Right lung (tissue), 10 donors: ENCODE measurements at places on chromosomes 2 and 18. TPM values are rescaled to one million over a fixed set of nuclear protein-coding genes. Genes with fewer than 3 reads are reported as not detected.

DNA sequence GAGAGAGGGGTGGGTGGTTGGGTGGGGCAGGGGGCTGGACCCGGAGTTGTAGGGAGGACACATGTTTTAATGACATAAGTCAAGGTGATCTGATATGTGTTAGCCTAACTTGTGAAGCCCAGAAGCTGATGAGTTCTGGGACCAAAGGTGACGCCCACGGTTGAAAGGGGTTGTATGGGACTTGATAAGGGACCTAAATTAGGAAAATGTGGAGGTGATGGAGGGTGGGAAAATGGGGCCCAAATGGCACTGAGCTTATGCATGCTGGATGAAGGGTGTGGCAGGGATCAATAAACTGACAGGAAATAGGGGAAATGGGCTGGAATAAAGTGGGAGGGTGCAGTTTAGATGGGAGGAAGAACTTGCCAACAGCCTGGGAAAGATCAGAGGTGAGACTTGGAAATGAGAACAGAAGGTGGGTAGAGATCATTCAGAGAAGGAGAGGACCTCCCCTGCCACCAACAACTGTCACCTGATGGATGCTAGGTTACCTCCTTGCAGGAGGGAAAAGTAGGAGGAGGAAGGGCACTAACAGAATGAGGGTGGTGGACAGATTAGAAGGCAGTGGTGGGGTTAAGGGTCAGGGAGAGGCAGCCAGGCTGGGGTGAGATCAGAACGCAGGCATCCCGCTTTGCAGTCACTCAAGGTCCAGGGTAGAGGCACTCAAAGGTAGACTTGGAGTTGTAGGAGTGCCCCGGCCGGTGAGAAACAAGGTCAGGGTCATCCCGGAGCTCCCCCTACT is 15.3 kb downstream of the WNT10A start:
- no peak for DNase-seq

The GKN2 gene
- 2.2 TPM for polyA plus RNA-seq

The RGPD3 gene
- 0.09 TPM for polyA plus RNA-seq

The VPS54 gene
- 37.5 TPM for polyA plus RNA-seq

The CACNB4 gene
- polyA plus RNA-seq = 4.2 TPM
